ENCODE measurements at places on chromosomes 7 and 10.

DNA sequence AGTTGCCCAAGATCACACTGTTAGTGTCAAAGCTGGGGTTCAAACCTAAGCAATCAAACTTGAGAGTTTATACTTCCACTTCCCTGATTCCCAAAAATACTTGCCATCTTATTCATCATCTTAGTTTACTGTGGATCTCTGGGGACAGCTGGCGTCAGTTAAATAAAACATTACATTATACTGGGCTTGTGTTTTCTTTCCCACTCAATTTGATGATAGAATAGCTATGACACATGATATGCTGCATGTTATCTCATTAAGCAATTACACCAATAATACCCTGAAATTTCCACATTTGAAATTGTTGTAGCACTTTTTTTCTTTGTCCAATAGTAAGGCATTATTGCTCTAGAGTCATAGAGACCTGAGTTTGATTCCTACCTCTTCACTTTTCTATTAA lies 62.9 kb upstream of the MXI1 start:
- DNase-seq: no peak

DNA sequence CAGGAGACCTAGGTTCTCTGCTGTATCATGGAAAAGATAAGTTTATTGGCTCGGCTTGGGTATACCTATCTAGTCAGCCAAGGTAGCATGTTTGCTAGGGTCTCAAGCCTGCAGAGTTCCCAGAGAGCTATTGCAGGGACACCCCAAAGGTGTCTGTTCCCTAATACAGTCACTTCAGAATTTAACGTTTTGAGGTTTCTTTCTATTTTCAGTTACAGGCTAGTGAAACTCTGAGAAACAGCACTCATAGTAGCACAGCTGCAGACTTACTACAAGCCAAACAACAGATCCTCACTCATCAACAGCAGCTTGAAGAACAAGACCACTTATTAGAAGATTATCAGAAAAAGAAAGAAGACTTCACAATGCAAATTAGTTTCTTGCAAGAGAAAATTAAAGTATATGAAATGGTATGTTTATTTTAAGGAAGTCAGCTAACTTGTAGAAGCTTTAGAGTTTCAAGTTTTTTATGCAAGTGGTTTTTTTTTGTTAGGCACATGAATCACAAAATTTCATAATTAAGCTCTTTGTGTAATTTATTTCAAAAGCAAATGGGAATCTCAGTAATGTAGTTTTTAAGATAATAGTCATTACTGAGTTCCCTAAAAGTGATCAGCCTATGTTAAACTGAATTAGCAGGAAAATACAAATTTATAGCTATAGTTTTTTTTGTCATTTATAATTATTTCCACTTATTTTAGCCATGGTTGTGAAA lies 54.9 kb downstream of the AKAP9 start:
- no peak for DNase-seq

DNA sequence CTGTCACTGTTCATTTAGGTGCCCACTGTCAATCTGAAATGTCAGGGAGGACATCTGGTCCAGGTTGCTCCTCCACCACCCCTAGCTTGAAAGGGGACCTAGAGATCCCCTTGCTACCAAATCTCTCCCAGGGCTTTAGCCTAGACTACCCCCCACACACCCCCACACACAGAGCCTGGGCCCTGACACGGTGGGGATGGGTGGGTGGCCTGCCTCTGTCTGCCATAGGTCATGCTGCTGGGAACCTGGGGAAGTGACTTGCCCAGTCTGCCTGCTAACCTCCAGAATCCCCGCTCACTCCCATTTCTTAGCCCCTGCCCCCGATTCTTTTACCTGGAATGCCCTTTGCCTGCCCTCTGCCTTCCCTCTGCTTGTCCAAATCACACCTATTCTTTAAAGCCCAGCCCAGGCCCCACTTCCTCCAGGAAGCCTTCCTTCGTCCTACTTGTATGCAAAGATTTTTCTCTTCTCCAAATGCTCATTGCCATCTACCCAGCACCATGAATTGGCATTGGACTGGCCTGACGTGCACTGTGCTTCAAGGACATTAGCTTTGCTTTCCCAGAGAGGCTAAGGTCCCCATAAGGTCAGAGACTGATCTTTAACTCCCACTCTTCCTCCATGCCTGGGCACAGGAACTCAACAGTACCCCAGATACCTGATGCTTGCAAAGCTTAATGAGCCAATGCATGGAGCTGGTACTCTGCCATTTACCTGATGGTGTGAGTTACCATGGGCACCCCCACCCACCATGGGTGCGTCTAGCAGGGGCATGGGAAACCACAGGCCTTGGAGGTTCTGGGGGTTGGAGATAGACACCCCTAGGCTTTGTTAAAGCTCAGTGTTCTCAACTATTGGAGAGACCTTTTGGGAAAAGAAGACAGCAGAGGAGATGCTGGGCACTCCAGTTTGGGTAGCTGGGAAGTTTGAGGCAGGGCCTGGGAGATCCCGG lies 2.0 kb upstream of the SMARCD3 start:
- no peak for DNase-seq

DNA sequence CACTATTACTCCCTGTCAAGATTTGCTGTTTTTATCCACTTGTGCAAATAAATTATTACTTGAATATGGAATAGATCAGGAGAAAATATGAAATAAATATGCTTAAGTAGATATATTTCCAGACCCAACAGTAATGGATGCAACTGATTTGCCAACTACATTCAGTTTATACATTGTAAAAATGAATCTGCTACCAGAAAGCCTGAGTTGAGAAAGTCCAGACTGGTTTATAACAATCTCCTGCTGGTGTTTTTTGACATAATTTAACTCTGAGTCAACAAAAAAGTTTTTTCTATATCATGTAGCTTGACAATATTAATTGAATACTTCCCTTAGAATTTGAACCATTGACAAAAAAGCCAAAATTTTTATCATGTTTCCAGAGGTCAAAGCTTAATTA lies 265.8 kb upstream of the SEMA3D start:
- no peak for DNase-seq

DNA sequence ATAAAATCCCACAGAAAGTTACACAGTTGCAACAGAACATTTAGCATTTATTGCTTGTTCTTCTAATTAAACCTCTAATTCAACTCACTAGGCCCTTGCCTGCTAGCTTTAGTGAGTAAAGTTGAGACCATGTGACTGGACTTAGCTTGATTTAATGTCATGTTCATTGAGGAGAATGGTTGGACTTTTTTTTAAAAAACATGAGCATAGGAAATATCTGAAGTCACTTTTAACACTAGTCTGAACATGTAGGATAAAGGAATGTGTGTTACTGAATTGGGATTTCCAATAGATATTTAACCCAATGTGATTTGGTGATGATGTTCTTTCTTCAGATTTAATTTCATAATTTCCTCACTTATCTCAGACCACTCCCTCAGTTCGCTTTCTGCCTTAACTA lies 24.6 kb upstream of the GLCCI1 start:
- DNase-seq: no peak

DNA sequence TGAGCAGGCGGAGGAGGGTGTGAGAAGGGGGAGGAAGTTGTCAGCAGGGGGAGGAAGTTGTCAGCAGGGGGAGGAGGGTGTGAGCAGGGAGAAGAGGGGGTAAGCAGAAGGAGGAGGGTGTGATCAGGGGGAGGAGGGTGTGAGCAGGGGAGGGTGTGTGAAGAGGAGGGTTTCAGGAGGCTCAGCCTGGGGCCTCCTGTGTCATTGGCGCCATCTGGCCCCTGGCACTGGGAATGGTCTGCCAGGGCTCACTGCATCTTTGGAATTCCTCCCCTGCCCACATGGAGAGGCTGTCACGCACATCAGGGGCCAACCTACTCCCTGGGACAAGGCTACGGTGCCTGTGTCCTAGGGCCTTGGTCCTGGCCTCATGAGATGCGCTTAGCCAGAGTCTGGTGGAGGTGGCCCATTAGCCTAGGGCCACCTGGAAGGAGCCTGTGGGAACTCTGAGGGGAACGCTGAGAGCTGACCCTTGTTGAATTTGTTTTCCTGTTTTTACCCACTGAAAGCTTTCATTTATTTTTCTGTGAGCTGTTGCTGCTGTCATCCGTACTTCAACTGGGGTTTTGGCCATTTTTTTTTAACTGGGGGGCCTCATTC lies 18.0 kb downstream of the CAMK2B start:
- DNase-seq: peak; percentile 48

DNA sequence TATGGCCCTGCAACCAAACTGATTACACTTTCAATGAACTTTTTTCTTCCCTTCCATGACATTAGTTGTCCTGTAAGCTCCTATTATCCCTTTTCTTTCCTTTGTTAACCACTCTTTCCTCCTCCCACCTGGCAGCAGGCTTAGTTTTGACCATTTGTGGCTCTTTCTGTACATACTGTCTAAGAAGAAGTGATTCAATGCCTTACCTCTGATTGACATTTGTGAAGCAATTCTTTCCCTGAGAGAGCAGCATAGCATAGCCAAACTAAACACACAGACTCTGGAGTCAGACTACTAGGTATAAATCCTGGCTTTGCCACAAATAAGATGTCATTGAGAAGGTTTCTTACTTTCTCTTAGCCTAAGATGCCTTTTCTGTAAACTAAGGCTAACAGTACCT lies 48.9 kb downstream of the AHR start:
- DNase-seq: no peak
